Stimulated activated CD4-positive, alpha-beta T cell treated with anti-CD3 and anti-CD28 coated beads, TNF-alpha, amount 100 ng/mL, for 1 hour (primary cell): ENCODE measurements at places on chromosomes 11 and 22.

DNA sequence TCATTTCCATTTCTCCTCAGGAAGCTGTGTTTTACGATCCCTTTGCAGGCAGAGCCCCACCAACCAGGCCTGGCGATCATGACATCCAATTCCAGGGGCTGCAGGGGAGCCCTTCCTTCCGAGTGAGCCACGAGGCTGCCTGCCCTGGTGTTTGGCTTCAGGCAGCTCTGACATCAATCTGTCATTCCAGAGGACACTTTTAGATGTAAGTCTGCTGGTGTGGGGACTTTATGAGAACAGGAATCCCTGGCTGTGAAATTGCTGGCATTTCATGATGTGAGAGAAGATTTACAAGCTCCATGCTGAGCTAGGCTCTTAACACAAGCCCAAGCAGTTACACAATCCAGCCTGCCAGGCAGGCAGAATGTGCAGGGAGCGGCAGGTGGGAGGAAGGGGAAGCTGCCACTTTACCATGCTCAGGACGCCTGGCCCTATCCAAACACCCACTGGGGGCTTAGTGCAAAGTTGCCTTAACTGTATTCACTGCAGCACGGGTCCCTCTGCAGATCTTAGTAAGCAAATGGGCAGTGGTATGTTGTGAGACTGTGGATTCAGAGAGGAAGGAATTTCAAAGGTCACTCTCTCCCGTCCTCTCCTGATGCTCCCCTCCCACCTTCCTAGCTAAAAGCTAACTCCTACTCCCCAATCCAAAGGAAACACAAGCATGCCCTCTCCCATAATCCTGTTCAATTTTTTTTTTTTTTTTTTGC, 43.4 kb upstream of the MICAL2 start:
- no peak for DNase-seq

GRCh38 chr11:38718049-38718448, 2120.0 kb upstream of the RAG2 start:
- no peak for DNase-seq

DNA sequence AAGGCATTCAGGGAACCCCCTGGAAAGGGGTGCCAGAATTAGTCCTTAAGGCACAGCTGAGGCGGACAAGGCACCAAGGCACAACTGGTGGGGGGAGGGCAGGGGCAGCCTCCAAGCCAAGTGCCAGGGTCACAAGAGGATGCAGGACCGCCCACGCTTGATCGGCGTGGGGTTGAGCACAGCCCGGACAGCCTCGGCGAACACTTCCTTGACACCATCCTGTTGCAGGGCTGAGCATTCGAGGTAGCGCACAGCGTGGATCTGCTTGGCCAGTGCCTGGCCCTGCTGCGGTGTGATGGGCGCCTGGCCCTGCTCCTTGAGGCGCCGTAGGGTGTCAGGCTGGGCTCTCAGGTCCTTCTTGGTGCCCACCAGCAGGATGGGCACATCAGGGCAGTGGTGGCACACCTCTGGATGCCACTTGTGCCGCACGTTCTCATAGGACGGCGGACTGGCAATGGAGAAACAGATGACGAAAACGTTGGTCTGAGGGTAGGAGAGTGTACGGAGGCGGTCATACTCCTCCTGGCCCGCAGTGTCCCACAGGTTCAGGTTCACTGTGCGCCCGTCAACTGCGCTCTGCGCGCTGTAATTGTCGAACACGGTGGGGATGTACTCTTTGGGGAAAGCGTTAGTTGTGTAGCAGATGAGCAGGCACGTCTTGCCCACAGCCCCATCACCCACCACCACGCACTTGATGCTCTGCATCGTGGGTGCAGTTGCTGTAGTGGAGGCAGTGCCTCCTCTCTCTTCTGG, 13.1 kb downstream of the RHOG start:
- no peak for DNase-seq

GRCh38 chr22:50010676-50011446, 1.7 kb downstream of the IL17REL start:
- peak; percentile 56 for DNase-seq

DNA sequence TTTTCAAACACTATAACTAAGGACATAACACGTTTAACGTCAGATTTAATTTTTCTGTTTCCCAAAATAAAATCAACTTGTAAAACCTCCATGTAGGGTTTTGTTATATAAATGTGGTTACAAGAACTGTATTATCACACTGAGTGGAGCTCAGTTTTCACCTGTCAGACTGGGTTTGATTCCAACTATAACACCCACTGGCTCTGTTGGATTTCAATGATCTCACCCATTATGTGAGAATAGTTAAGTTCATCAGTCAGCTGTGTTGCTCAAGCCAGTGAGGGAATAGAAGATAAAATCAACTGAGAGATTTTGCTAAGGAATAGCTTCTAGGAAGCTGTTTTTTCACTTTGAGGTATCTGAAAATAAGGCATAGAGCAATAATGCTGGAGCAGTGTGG, 5.1 kb upstream of the OR52R1 start:
- no peak for DNase-seq

GRCh38 chr11:119941636-119942411, 196.1 kb downstream of the TRIM29 start:
- DNase-seq: no peak

DNA sequence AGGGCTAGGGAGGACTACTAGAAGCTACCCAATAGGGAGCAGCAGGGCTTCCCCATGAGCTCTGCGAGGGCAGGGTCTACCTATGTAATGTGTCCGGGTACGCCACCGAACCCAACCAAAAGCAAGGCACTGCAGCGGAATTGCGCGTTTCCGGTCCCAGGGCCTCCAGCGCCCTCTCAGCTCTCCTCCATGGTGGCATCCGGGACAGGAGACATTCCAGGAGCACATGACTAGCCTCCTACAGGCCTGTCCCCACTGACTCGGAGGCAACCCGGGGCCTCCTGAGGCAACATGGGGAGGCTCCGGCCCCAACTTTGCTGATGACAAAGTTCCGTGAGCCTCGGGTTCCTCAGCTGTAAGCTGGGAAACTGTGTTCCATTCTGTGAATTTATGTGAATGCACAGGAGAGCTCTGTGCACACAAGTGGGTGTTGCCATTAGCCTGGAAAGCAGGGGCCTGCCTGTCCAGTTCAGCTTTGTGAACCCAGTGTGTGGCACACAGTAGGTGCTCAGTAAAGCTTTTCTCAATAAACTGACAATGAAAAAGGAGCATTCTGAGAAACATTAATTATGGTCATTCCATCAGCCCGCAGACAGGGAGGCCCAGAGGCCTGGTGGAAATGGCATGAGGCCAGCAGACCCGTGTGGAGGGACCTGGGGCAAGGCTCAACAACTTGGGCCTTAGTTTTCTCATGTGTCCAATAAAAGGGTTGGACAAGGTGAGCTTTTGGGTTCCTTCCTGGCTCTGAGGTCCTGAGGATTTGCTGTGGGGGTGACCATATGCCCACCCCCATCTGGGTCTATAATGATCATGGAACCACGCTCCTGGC, 50.3 kb downstream of the CHRDL2 start:
- DNase-seq: no peak

DNA sequence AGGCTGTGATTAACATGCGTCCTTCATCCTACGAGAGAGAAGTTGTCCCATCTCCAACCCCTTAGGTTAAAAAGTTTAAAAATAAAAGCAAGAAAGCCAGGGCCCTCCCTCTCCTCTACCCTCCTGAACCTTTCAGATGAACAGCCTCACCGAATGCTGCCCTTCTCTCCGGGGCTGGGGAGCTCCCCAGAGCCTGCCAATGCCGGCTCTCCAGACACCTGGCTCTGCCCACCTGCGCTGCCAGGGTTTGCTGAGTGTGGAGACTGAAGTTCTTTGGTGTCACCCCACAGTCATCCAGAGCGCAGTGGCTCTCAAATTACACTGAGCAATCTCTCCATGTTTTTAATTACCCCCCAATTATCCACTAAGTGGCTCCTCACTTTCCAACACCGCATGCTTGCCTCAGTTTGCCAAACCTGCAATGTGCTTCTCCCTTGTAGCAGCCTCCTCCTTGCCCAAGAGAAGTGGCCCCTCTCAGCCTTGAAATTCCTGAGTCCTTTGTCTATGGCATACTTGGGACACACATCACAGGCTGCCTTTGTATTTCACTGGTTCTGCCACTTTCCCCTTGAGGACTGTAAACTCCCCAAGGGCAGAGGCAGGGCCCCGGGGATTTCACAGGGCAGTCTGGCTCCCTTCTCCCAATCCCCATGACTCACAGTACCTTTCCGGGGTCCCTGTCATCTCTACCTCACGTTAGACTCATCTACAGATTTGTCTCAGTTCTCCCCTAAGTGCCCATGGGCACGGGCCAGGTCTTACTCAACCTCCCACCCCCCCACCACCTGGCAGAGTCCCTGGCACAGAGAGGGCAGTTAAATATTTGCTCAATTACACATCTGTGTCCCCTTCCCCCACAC, 2.0 kb downstream of the MYH9 start:
- DNase-seq: peak; percentile 45

- DNase-seq: no peak
These were observed 5.4 kb upstream of the TMEM86A start for GRCh38 chr11:18692941-18693760.

- DNase-seq: no peak
These were observed 1.6 kb downstream of the RNASEH2C start for GRCh38 chr11:65718964-65719492.

DNA sequence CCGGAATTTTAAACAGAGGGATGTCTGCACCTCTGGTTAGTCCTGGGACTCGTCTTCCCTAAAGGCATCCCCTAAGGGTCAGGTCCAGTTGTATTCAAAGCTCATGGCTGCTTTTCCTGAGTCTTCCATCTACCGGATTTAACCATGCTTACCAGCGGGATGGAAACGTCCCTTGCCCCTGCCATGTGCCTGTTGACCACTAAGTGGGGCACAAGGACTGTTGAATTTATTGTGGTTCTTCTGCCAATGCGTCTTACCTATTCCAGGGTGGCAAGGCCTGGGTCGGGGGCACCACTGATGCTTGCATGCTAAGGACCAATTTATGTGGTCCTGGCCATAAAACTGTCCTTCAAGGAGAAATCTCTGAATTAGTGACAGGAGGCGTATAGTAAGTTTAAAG, 25.6 kb downstream of the ANKRD42 start:
- DNase-seq: no peak

- no peak for DNase-seq
These were observed 2.1 kb downstream of the ARAP1 start for GRCh38 chr11:72750086-72750485.

GRCh38 chr11:105840391-105840790, 181.6 kb downstream of the MSANTD4 start:
- no peak for DNase-seq

DNA sequence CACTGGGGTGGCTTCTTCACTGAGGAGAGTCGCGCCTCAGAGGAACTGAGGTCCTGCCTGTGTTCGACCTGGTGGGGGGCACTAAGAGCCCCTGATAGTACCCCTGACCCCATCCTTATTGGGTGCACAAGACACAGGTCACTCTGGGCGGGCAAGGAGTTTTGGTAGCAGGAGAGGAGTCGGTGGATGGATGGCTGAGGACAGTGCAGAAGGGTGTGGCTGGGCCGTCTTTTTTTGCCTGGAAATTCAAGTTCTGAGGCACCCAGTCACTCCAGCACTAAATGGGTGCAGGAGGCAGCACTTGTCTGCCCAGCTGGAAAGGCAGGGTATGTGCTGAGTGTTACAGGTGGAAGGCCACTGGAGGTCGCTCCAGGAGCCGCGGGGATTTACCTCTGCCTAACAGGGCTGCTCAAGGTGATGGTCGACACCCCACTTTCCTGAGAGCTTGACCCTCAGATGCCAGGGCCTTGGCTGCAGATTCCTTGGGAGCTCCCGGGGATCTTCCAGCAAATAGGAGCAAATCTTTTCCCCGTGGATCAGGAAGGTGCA, 960 bp downstream of the TSSC4 start:
- no peak for DNase-seq

GRCh38 chr22:42412744-42413333, 19.4 kb downstream of the NFAM1 start:
- no peak for DNase-seq

DNA sequence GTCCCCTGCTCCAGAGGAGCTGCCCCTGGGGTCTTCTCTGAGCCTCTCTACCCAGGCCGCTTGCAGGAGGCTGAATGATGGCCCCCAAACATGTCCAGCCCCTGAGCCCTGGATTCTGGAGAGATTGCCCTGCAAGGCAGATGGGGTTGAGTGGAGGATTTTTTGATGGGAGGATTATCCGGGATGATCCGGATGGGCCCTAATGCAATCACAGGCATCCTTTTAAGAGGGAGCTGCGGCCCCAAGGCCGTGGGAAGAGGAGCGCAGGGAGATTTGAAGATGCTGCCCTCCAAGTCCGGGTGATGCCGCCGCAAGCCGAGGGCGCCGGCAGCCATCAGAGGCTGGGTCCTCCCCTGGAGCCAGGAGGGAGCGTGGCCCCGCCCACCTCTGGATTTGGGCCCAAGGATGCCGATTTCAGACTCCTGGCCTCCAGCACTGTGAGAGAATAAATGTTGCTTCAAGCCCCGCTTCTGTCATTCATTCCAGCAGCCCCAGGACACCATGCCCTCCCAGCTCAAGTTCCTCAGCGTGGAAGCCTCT, 66.0 kb downstream of the WNT7B start:
- no peak for DNase-seq

GRCh38 chr11:13268791-13269190, 8.8 kb upstream of the BMAL1 start:
- no peak for DNase-seq

GRCh38 chr22:24217384-24217783, 27.5 kb downstream of the GGT5 start:
- DNase-seq: no peak

DNA sequence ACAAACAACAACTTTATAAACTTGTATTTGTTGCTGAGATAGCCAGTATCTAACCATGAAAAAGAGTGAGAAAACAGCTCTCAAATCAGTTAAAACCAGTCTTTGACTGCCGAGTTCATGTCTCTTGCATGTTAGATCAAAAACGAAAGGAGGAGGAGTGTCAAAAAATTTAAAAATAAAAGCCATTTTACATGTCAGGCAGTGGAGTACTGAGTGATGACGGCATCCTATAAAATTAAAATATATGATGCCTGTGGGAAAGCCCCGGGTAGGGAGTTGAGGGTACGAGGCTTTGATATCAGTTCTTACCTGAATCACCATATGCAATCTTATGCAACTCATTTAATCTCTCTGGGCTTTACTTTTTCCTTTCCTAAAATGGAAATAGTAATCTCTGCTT, 117.3 kb downstream of the ETS1 start:
- no peak for DNase-seq

- DNase-seq: no peak
These were observed 1228.0 kb downstream of the TBC1D22A start for GRCh38 chr22:47990481-47990880.

DNA sequence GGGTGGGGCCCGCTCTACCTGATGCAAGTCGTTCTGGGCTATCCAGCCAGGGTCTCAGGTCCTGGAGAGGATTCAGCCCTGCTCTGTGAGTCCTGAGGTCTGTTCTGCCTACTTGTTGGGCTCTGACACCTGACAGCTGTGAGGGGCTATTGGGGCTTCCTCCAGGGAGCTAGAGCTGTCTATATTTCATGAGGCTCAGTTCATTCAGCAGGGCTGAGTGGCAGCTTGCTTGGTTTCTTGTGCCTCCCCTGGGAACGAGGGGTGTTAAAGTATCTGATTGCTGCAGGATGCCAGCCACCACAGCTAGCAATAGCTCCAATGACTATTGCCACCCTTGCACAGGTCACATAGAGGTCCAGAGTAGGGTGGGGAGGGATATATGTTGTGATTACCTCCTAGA, 26.7 kb downstream of the INSC start:
- no peak for DNase-seq

- DNase-seq: no peak
These were observed 84.1 kb downstream of the PARVA start for GRCh38 chr11:12461516-12461915.
